Nasal cavity respiratory epithelium epithelial cell of viscerocranial mucosa (primary cell): ENCODE measurements at places on chromosomes 2 and 18. TPM values are rescaled to one million over a fixed set of nuclear protein-coding genes. Genes with fewer than 3 reads are reported as not detected.

The DCDC2C gene
- total RNA-seq: not detected in 2 replicates

The PSMA8 gene
- total RNA-seq: not detected in 2 replicates

The LYPD6B gene
- 10.9 and 11.1 TPM in 2 replicates for total RNA-seq

The MC2R gene
- total RNA-seq: not detected in 2 replicates

The SLC4A5 gene
- under 0.01 and 0.21 TPM in 2 replicates for total RNA-seq

The MARCHF4 gene
- under 0.01 TPM in 1 of 2 replicates, not detected in the other for total RNA-seq

The ASPRV1 gene
- total RNA-seq: 0.21 and 0.34 TPM in 2 replicates

The KYNU gene
- total RNA-seq: 11.6 and 61.0 TPM in 2 replicates

The NEUROD1 gene
- total RNA-seq: not detected in 2 replicates

The ADAM23 gene
- total RNA-seq: under 0.01 and 1.5 TPM in 2 replicates

The ASAP2 gene
- 25.6 and 33.1 TPM in 2 replicates for total RNA-seq

The CLIP4 gene
- 128 and 164 TPM in 2 replicates for total RNA-seq

The EVX2 gene
- not detected in 2 replicates for total RNA-seq

The SUCLG1 gene
- 44.4 and 45.1 TPM in 2 replicates for total RNA-seq

The TMEM163 gene
- total RNA-seq: not detected in 2 replicates

The CFC1 gene
- total RNA-seq: not detected in 2 replicates

The IL37 gene
- not detected in 2 replicates for total RNA-seq

The TEX44 gene
- not detected in 2 replicates for total RNA-seq

The MAP2 gene
- total RNA-seq: 13.2 and 19.1 TPM in 2 replicates

The RSAD2 gene
- 1.1 and 4.4 TPM in 2 replicates for total RNA-seq

The ALLC gene
- total RNA-seq: not detected in 2 replicates

The NEU2 gene
- not detected in 2 replicates for total RNA-seq

The MYO7B gene
- not detected in 2 replicates for total RNA-seq

The IL18R1 gene
- total RNA-seq: 5.5 and 9.5 TPM in 2 replicates

The GPC1 gene
- total RNA-seq: 74.5 and 314 TPM in 2 replicates

The CHST9 gene
- under 0.01 and 0.85 TPM in 2 replicates for total RNA-seq

The TRIM54 gene
- not detected in 2 replicates for total RNA-seq

The ICOS gene
- not detected in 2 replicates for total RNA-seq

The UGT1A4 gene
- total RNA-seq: under 0.01 and 1.8 TPM in 2 replicates

The ZSWIM2 gene
- total RNA-seq: not detected in 2 replicates

The LTBP1 gene
- 7.9 and 44.0 TPM in 2 replicates for total RNA-seq

The ALPG gene
- total RNA-seq: not detected in 2 replicates

The MATN3 gene
- total RNA-seq: 0.34 and 1.00 TPM in 2 replicates

The SCN3A gene
- not detected in 2 replicates for total RNA-seq

The ANO7 gene
- total RNA-seq: 0.28 TPM in 1 of 2 replicates, not detected in the other

The EFEMP1 gene
- total RNA-seq: 51.9 and 213 TPM in 2 replicates

The FHOD3 gene
- 9.2 and 48.6 TPM in 2 replicates for total RNA-seq

The HOXD8 gene
- not detected in 2 replicates for total RNA-seq

The CRYGC gene
- not detected in 2 replicates for total RNA-seq

The ANKRD30B gene
- not detected in 2 replicates for total RNA-seq

The C2orf80 gene
- total RNA-seq: not detected in 2 replicates

The RAD51AP2 gene
- 0.34 and 0.57 TPM in 2 replicates for total RNA-seq

The UBR3 gene
- 29.4 and 44.8 TPM in 2 replicates for total RNA-seq

The SERPINB7 gene
- total RNA-seq: 32.6 and 116 TPM in 2 replicates

The HOXD13 gene
- total RNA-seq: not detected in 2 replicates

The SCG2 gene
- under 0.01 and 0.28 TPM in 2 replicates for total RNA-seq

The SLC16A14 gene
- total RNA-seq: 5.5 and 7.0 TPM in 2 replicates

The EFR3B gene
- 0.07 and 0.34 TPM in 2 replicates for total RNA-seq

The CD28 gene
- not detected in 2 replicates for total RNA-seq

The ACKR3 gene
- total RNA-seq: 3.8 and 37.9 TPM in 2 replicates

The RESP18 gene
- total RNA-seq: not detected in 2 replicates

The TMSB10 gene
- total RNA-seq: 3,676 and 4,445 TPM in 2 replicates

The PLGLB2 gene
- total RNA-seq: 0.34 and 1.5 TPM in 2 replicates

The TNFRSF11A gene
- total RNA-seq: 0.34 and 1.00 TPM in 2 replicates

The CAPG gene
- total RNA-seq: 306 and 511 TPM in 2 replicates
